ENCODE measurements at places on chromosomes 5 and 9. TPM values are rescaled to one million over a fixed set of nuclear protein-coding genes. Genes with fewer than 3 reads are reported as not detected.

LHX6 gene
- 20.9 TPM for total RNA-seq

PCDHB1 gene
- total RNA-seq = not detected

GRM6 gene
- total RNA-seq = not detected

GFI1B gene
- total RNA-seq = not detected

JAK2 gene
- total RNA-seq = 25.1 TPM

ADAMTS13 gene
- total RNA-seq = 0.64 TPM

CFAP77 gene
- not detected for total RNA-seq

IL31RA gene
- total RNA-seq = not detected

IFNA21 gene
- not detected for total RNA-seq

DNA sequence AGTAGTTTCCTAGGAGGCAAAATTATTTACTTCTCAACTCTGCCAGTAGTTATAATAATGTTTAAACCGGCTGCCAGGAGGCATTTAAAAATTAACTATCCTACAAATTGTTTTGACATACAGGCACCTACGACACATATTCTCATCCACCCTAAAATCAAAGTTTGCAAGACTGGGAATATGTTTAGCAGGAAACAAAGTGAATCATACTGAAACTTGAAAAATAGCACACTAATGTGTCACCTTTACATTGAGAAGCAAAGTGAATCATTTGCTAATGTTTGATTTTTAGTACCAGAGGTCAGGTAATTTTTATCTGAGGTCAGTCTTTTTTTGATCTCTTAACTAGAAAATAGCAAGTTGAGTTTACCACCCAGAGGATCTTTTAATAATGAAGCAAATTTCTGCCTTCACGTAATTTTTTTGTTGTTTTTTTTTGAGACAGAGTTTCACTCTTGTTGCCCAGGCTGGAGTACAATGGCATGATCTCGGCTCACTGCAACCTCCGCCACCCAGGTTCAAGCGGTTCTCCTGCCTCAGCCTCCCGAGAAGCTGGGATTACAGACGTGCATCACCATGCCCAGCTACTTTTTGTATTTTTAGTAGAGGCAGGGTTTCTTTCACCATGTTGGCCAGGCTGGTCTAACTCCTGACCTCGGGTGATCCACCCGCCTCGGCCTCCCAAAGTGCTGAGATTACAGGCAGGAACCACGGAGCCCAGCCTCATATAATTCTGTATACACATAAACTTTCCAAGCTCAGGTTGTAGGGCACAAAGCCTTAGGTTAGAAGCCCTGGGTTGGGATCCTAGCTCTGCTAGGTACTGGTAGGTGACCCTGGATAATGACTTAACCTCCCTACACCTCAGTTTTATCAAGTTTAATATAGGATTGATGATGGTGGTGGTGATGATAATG lies 124.3 kb downstream of the UGCG start:
- DNase-seq = no peak

- DNase-seq = no peak
Measured at GRCh38 chr5:5025774-5026408, 114.2 kb upstream of the ADAMTS16 start.

- no peak for DNase-seq
Measured at GRCh38 chr5:96657068-96657467, 5.1 kb upstream of the CAST start.

GRCh38 chr9:125455876-125456275 lies 194.2 kb downstream of the GAPVD1 start:
- no peak for DNase-seq

DNA sequence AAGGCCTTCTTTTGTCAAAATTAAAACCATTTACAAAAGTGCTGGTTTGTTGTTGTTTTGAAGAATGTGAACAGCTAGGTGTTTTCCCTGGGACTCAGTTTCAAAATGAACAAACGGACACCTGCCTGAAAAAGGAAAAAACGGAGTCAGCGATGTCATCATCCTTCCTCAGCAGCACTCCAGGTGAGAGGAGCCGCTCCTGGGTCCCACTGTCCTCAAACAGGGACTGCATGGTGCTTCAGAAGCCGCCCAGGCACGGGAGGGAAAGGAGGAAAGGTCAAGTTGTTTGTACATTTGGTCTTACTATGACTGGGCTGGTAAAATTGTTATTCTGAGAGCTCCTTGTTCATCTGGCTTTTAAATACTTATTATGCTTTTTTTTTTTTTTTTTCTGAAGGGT lies 69.0 kb upstream of the ZSWIM6 start:
- no peak for DNase-seq

- DNase-seq = no peak
Measured at GRCh38 chr9:35568196-35568595, 36.9 kb upstream of the TESK1 start.

- DNase-seq = no peak
Measured at GRCh38 chr5:91052977-91053740, 330.0 kb downstream of the ARRDC3 start.

DNA sequence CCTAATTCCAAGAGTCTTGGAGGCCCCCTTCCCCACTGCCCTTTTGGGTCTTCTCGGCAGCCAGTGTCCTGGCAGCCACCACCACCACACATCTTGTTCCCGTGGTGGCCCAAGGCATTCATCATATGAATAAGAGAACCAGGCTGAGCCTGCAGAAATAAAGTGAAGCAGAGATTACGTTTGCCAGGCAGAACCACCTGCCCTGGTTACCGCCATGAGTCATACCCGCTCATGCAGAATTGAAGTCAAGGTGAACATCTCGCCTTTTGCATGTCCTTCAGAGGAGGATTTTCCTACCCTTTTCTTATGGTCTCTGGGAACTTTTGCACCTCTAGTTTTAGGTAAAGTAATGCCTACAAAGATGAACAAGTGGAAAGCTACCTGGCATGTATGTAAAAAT lies 119.5 kb upstream of the LMX1B start:
- no peak for DNase-seq

GRCh38 chr5:148708854-148709253 lies 54.5 kb upstream of the HTR4 start:
- DNase-seq = no peak

GRCh38 chr5:141861194-141861593 lies 17.0 kb downstream of the PCDH1 start:
- no peak for DNase-seq
